ENCODE measurements at places on chromosomes 5 and 9.
A peak's percentile ranks its signal among the peaks of the same experiment; 100 is the strongest.

- DNase-seq: no peak
These were observed 152.9 kb upstream of the PPP1R26 start for GRCh38 chr9:135326633-135327152.

DNA sequence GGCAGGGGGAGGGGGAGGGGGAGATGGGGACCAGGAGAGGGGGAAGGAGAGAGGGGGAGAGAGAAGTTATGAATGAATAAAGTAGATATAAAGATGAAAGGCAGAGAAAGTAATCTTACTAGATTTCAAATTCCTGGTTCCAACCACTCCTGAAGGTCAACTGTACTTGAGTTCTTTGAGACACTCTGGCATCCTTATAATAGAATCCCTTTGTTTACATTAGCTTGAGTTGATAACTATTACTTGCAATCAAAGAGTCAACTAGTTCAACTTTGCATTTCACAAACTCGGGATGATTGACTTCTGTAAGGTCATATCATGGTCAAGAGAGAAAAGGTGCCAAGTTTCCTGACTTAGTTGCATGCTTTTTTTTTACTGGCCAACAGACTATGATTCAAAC, 42.2 kb downstream of the BAAT start:
- no peak for DNase-seq

DNA sequence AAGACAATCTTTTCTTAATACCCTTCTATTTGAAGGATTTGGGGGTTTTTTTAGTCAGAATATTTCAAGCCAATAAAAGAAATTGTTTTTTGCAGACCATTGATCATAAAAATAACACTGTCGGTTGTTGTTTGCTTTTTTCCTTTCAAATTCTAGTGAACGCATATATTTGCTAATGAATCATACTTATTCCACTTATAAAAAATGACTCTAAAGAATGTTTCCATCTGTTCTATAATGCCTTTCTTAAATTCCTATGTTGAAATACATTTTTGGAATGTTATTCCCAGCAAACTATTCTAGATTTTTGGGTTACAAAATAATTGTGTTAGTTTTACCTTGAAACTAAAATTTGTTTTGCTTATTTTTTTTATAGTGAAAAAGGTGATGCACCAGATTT, 32.2 kb downstream of the CWC27 start:
- no peak for DNase-seq

DNA sequence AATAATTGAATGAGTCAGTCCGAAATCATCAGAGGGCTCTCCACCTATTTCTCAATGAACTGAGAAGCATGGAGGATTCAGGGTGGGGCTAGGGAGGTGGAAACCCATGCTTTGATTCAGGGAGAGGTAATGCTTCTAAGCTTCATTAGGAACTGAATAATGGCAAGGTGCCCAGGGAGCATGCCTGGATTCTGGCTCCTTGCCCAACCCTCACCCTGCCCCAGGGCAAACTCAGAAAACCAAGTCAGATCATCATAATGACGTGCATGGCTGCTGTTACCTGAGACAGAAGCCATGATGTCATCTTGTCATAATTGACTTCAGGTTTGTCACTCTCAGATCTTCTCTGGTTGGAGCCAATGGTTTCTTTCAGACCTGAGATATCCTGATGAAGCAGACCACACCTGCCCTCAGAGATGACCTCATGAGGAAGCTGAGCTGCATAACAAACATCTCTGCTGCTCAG, 199.6 kb downstream of the SYK start:
- no peak for DNase-seq

DNA sequence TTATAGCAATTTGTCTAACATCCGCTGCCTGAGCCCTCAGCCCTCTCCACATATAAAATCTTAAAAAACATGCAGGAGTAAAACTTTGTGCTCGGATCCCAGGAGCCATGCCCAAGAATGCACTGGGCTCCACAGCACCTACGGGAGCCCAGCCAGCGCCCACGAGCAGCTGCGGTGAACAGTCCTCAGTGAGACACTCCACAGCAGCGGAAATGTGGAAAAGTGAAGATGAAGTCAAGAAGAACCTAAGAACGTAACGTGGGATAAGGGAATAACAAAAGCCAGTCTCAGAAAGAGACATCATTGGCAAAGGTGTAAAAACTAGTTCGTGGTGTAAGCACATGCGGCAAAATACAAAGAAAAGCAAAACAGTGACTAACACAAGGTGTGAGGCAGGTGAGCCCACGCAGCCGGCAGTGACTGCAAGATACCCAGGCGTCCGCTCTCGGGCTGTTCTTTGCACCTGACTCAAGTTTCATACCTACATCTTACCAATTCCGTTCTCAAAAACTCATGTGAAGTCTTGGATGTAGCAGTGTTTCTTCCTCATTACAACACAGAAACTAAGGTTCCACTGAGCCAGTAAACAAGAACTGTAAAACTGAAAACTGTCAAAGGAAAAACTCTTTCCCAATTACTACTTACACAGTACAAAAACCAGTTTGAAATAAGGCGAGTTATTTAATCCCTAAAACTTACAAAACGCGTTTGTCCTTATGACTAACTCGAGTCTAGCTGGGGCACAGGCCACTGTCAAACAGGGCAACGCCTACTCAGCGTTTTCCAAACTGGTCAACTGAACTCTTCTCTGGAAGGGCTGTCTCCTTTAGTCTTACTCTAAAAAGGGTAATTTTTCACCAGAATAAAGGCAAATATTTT, 1.7 kb downstream of the CAMSAP1 start:
- DNase-seq: no peak

- DNase-seq: peak; percentile 59
These were observed 664.9 kb downstream of the TAF11L14 start for GRCh38 chr5:18299166-18299565.

DNA sequence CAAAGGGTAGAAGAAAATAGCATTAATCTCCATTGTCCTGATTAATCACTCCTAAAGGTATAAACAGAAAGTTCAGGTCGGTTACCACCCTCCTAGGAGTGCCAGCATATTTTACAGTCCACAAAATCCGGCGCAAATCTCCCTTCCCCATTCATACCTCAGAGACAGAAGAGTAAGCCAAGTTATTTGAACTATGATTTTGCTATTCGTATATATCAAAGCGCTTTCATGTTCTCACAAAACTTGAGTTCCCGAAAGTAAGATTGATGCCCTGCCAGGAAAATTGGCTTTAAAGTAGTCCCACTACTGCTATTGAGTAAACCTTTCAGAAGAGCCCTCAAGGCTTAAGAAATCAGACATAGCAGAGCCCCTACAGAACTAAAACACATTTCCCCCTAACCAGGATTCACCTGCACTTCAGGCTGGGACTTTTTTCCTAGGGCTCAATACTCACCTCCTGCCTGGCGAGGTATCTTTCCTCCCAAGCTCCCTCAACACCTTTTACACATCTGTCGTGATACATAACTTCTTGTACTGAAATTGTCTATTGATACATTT, 21.8 kb upstream of the TRIM36 start:
- no peak for DNase-seq

- peak; percentile 70 for DNase-seq
These were observed 89.9 kb upstream of the GNAQ start for GRCh38 chr9:78121488-78121887.

GRCh38 chr5:16884595-16884994, 51.5 kb downstream of the MYO10 start:
- no peak for DNase-seq

DNA sequence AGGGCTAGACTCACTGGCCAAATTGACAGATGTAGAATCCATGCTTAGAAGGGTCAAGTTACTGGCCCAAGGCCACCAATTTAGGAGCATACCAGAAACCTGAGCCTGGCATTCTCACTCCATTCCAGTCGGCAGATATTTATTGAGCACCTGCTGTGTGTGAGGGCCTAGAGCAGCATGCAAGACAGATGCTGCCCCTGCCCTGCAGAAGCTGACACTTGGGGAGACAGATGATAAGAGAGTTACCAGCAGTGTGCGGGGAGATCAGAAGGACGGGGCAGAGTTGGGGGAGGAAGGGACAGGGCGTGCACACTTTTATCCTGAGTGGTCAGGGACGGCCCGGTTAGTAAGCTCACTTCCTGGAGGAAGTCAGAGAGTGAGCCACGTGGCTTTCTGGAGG, 111.5 kb upstream of the RAPGEF1 start:
- DNase-seq: no peak

GRCh38 chr5:17087035-17087434, 130.4 kb upstream of the BASP1 start:
- no peak for DNase-seq

DNA sequence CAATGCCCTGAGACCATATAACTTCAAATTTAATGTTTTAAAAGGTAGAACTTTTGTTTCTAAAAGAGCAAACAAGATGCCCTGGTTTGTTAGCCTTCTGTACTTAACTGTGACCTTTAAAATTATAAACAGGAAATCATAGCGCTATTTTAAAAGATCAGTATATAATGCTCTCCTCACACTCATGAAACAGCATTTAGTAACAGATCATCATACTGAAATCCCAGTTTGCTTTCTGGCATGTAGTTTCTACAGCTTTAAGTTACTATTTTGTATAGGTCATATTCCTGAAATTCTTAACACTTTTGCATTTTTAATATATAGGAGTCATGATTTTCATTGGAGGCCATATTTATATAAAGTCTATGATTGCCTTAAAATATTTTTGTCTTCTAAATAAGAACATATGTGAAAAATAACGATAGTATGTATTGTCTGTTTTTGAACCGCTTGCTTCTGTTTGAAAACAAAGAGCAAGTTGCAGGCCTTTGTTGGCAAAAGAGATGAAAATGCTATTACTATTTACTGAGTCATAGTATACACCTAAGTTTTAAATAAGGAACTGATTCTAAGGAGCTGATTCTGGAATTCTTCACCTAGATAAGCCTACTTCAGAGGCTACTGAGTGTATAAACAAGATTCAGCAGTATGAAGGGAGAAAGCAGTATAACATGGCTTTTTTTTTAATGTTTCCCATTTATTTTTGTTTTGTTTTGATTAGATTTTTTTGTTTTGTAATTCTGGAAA, 20.5 kb downstream of the SRFBP1 start:
- no peak for DNase-seq

GRCh38 chr9:35842795-35843194, 13.8 kb downstream of the TMEM8B start:
- DNase-seq: no peak

GRCh38 chr9:76866689-76867088, 39.2 kb downstream of the PRUNE2 start:
- DNase-seq: no peak

DNA sequence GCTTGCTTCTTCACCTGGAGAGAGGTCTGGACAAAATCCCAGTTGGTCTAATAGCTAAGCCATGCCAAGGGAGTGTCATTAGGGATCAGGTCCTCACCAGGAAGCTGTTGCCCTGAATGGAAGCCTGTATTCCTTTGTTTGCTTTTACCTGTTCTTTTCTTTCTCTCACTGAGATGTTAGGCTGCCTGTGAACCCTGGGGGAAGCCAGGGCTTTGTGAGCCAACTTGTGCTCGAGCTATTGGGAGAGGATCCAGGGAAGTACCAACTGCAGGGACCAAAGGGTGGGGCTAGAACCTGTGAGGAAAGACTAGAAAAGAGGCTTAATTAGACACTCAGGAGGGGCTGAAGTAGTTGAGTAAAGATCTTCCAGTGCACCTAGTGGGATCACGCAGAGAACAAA, 451.2 kb upstream of the TLE4 start:
- DNase-seq: no peak

DNA sequence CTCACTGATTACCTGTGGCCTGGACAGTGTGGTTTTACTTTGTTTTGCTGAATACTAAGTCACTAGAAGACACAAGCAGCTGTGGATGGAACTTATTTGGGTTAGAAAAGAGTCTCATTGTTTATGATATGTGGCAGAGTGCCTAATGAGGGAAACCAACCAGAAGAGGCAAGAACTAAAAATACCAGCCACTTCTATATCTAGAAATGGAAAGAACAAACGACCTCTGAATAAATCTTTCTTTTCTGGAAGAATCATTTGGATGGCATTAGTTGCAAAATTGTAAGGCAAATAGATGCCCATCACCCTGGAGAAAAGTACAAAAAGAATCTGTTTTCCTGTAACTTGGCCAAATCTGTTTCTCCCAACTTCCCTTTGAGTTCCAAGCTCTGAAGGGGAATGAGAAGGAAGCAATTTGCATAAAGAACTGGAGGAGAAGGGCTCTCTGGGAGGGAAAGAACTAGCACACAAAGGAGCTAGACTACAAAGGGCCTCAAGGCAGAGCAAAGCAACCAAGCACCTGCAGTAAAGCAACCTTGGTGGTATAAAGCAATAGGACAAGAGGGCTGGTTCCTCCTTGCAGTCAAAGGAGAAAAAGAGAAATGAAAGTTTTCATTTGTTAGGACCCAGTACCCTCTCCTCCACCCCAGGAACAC, 455.4 kb downstream of the CAAP1 start:
- no peak for DNase-seq

DNA sequence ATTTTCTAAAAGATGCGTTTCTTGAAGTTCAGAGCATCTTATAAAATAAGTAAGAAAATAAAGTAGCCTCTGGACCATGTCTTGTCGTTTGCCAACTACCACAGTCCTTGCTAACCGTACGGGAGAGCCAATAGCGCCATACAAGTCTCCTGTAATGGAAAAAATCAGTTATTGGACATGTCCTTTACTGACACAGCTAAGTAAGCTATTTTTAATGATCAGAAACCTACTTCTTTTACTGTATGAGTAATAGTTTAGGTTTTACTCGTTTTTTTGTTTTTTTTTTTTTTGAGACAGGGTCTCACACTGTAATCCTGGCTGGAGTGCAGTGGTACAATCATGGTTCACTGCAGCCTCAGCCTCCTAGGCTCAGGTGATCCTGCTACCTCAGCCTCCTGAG, 37.7 kb upstream of the RAPGEF6 start:
- no peak for DNase-seq

- DNase-seq: no peak
These were observed 6.0 kb downstream of the MRPS2 start for GRCh38 chr9:135506327-135507103.

- no peak for DNase-seq
These were observed 47.3 kb downstream of the RCL1 start for GRCh38 chr9:4840018-4840417.

GRCh38 chr9:135239100-135239768, 151.8 kb downstream of the OLFM1 start:
- DNase-seq: no peak

DNA sequence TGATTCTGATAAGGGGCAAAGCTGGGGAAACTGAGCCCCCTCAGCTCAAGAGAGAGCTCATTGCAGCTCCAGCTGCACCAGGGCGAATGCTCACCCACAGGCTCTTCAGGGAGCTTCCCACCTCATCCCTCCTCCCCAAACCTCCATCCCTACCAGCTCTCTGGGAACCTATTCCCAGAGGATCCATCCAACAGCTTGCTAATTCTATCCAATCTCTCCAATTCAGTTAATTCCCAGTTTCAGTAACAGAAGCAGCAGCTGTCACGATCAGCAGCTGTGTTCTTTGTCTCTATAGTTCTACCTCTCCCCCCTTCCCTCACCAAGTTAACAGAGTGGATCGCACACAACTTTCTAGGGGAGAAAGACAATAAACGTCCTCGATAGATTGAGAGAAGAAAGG, 135.5 kb upstream of the EFNA5 start:
- no peak for DNase-seq
